ENCODE measurements at places on chromosomes 3 and 15.

DNA sequence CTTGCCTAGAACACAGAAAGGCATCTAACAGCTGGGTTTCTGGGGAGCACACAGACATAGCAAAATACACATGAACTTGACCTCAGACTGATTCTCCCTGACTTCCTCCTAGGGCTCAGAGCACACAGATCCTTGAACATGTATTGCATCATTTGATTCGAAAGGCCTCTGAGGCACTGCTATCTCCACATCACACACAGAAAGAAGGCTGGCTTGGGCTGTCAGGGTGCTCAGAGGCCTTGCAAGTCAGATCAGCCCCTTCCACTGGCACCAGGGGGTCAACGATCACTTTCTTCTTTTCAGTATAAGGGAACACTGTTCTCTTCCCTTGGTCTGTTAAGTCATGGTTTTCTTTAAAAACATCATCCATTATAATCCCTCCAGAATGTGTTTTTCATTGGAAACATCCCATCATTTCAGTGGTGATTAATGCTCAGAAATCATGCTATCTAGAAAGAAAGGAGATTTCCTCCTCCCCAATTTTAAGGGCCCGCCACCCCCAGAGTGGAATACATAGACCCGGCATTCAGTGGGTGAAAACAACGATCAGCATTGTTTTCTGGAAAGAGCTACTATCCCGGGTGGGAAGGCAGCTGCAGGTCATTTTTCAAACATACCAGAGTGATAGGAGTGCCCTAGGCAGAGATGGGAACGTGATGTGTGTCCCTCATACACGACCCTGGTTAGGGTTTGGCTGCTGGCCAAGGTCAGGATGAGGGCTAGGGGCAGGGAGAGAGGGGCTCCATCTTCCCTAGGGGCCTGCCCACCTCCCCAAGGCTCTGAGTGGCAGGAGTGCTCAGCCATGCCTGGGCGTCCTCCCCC is 253.3 kb upstream of the LYSMD4 start:
- DNase-seq, result no peak

- DNase-seq, result no peak
Observed at GRCh38 chr3:77475507-77475906, 435.6 kb downstream of the ROBO2 start.

DNA sequence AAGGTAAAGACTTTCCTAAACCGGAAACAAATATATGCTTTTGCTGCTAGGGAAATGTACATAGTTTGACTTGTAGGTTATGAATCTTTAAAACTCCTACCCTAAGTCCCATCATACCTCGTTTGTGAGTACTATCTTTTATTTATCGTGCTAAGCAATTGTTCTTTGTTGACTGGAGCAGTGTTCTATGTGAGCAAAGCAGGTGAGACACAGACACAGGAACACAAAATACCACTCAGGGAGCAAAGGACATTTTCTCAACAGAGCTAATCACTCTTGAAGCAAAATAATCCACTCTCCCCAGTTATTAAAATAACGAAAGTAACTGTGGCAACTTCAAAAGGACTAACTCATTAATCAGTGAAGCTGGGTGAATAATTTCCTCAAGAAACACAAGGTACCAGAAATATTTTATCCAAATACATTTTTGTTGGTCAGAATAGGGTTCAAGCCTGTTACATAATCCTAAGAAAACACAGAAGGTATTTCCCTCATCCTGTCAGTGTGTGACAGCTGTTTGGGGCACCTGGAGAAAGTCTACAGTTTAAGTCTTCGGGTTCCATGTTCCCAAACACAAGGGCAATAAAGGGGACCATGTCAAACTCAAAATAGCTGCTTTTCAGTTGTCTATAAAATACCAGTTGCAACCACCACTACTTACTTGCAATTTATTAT is 407.7 kb downstream of the FOXP1 start:
- no peak for DNase-seq

DNA sequence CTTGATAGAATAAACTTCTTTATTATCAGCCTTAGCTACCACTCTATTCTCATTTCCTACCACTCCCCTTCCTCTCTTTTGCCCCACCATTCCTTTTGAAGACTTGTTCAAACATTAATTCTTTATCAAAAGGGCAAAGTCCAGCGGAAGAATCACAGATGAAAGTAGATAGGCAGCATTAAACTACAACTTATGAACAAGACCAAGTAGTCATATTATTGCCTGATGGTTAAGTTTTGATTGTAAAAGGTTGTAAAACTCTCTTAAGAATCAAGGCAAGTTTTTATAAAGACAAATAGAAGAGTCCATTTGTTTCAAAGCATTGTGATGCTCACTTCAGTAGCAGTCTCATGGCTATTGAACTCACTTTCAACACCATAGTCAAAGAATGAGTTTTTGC is 22.4 kb upstream of the TGFBR2 start:
- DNase-seq, result no peak

GRCh38 chr3:141240687-141241615 is 9.3 kb downstream of the PXYLP1 start:
- DNase-seq, result no peak

DNA sequence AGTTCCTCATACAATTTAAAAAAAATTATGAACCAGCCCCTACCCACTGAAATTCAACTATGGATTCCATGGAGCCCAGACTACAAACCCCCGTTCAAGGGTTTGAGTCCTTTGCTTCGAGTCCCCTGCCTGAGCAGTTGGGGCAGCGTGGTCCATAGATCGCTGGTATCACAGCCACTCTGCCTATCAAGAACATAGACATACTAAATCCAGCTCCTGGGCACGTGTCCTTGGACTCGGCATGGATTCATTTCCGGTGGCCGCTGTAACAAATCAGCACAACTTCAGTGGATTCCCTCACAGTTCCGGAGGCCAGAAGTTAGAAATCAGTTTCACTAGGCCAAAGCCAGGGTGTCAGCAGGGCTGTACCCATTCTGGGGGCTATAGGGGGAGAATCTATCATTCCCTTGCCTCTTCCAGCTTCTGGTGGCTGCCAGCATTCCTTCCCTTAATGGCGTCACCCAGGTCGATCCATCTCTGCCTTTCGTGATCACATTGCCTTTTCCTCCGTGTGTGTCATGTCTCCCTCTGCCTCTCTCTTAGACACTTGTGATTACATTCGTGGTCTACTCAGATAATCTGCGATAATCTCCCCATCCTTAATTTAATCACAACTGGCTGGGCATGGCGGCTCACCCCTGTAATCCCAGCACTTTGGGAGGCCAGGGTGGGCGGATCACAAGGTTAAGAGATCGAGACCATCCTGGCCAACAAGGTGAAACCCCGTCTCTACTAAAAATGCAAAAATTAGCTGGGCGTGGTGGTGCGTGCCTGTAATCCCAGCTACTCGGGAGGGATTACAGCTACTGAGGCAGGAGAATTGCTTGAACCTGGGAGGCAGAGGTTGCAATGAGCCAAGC is 4.6 kb upstream of the TMEM44 start:
- DNase-seq, result no peak

GRCh38 chr3:196159952-196160804 is 51.0 kb downstream of the ZDHHC19 start:
- DNase-seq, result no peak

GRCh38 chr15:32029862-32030781 is at the start of gene CHRNA7:
Gene CHRNA7, plus strand, starts transcription at chr15:32030515. Its CDS starts 80 bp downstream, at chr15:32030595.
- peak; percentile 40 for DNase-seq

DNA sequence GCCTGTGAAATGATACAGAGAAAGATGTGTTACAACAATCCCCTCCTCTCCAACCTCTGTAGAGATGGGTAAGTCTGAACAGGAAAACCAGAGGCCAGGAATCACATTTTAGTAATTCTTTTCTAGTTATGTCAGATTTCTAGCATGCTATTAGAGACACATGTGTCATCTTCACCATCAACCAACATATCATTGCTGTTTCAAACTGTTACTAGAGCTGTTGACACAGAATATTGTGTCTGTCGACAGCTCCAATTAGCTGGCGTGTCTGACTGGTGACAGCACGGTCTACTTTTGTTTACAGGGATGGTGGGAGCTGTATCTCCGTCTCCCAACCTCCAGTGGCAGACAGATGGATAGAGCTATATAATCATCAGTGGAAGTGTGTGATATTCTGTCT is 393.2 kb downstream of the SOX2 start:
- no peak for DNase-seq

DNA sequence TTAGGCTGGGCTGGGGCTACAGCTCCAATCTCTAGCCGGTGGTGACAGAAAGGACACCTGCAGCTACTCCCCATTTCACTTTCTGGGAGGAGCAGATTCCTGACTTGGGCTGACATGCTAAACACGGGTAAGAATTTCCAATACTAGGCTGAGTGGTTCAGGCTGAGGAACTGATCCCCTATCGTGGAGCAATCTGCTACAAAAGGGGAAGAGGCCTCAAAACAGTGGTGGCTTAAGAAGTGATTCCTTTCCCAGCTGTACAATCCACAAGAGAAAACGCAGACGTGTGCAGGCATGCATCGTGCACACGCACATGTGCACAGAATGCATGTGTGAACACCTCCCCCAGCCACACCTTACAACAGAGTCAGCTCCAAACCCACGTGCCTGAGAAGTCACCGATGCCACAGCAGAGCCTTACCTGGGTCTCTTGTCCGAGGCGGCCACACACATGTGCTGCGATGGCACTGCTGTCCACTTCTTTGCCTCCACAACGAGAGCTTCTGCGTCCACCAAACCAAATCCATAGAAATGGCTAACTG is 86.7 kb upstream of the SNRPA1 start:
- no peak for DNase-seq

Measured in iPS DF 19.7 (cell line).